ENCODE measurements at places on chromosomes 12 and 14. TPM values are rescaled to one million over a fixed set of nuclear protein-coding genes. Genes with fewer than 3 reads are reported as not detected.
A peak's percentile ranks its signal among the peaks of the same experiment; 100 is the strongest.

The CPM gene
- total RNA-seq = 0.68 TPM

The NTF3 gene
- total RNA-seq = not detected

The CALM1 gene
- 1,074 TPM for total RNA-seq

The GPR84 gene
- 0.45 TPM for total RNA-seq

The INSM2 gene
- not detected for total RNA-seq

The TWF1 gene
- total RNA-seq = 68.1 TPM

The CLEC14A gene
- not detected for total RNA-seq

The YARS2 gene
- 15.9 TPM for total RNA-seq

The SLC10A1 gene
- total RNA-seq = not detected

The TRIAP1 gene
- total RNA-seq = 21.3 TPM

GRCh38 chr12:55927588-55928502 lies at the start of gene PYM1:
TSS of gene PYM1 (minus strand) at chr12:55927894. CDS start at chr12:55927761, 133 bp downstream.
- DNase-seq = peak; percentile 53
- peak within 1 kb of the TSS; percentile 95 for H3K4me3 ChIP-seq
- H3K27me3 ChIP-seq = no peaks in the 10 kb centered on the region
- peak within 1 kb of the TSS; percentile 86 for H3K27ac ChIP-seq

DNA sequence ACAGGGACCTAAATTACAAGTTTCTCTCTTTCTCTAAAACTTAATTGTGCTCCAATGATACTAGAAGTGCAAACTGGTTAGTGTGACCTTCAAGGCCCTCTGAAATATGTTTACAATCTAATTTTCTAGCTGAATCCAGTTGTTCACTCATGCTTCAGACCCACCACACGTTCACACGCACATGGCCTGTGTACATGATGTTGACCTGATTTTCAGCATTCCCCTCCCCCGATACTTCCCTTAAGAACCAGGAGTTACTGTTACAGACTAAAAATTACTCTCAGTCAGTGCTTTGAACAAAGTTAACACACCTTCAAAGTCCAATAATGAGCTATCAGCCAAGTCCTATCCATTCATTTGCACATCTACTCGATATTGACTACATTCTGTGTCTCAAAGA lies 16.5 kb downstream of the MBIP start:
- peaks cover 31% of the 10 kb centered on the region for H3K36me3 ChIP-seq
- no peaks in the 10 kb centered on the region for H3K27me3 ChIP-seq
- no peaks in the 10 kb centered on the region for H3K4me1 ChIP-seq
- DNase-seq = no peak

DNA sequence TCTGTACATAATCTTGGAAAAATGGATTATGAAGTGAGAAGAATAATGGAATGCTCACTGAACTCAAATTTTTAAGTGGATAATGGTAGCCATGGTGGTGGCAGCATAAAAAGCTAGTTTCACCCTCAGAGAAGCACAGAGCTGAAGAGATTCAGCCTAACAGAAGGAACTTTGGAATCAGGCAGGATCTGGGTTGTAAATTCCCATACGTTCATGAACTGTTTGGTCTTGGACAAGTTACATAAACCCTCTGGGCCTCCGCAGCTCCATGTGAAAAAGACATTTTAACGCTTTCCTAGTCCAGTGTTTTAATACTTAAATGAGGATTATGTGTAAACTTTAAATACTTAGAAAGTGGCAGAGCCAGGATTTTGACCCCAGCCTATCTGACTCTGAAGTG lies 26.6 kb downstream of the JKAMP start:
- H3K4me3 ChIP-seq = no peak overlapping the region
- H3K27ac ChIP-seq = no peak overlapping the region

DNA sequence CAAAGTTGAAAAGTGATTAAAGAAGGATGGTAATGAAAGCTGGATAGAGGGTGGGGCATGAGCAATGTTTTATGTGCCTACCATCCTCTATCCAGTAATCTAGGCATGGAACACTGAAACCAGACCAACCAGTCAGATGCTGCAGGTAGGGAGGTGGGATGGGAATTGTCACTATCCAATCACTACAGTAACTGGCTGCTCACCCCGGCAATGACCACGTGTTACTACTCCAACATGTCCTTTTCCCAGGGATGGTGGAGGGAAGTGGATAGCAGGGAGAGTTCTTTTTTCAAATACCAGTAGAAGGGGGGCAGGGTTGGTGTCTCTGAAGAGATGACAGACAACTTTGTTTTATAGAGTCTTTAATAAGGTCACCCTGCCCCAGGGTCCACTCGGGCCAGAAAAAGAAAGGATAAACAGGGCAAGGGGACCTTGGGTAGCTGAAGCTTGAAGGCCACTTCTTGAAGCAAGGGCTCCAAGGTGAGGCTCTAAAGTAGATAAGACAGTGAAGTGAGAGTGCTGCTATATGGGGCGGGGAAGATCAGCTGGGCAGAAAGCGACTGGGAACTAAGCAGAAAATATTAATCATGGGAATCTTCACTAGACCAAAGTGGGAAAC lies 14.7 kb upstream of the CDH24 start:
- no peak overlapping the region for H3K4me3 ChIP-seq
- no peak for DNase-seq
- H3K36me3 ChIP-seq = peaks cover 56% of the 10 kb centered on the region
- no peaks in the 10 kb centered on the region for H3K27me3 ChIP-seq
- peaks cover 29% of the 10 kb centered on the region for H3K4me1 ChIP-seq

DNA sequence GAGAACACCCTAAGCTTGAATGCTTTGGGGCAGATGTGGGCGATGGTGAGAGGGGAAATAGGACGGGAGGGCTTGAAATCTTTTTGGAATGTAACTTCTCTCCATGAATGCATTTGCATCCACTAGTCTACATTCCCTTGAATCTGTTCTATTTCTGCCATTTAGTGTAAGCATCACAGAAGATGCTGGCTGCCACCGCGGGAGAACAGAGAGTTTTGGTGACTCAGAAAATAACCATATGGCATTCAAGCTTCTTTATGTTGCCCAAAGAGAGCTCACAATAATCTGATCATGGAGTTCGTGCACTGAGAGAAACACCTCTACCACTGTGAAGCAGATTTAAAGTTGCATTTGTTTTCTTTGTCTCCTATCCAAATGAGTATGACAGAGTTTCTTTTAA lies 52.6 kb upstream of the OTX2 start:
- H3K4me3 ChIP-seq = no peak overlapping the region
- H3K27me3 ChIP-seq = no peaks in the 10 kb centered on the region
- no peaks in the 10 kb centered on the region for H3K4me1 ChIP-seq
- no peaks in the 10 kb centered on the region for H3K36me3 ChIP-seq
- no peak overlapping the region for H3K27ac ChIP-seq

GRCh38 chr14:58951143-58951542 lies 237.3 kb upstream of the DAAM1 start:
- DNase-seq = no peak
- no peak overlapping the region for H3K27ac ChIP-seq
- H3K4me3 ChIP-seq = no peak overlapping the region
- H3K4me1 ChIP-seq = no peaks in the 10 kb centered on the region

GRCh38 chr12:49643135-49643534 lies 19.8 kb downstream of the PRPF40B start:
- no peak overlapping the region for H3K27ac ChIP-seq
- no peak for DNase-seq
- H3K36me3 ChIP-seq = peaks cover 33% of the 10 kb centered on the region
- H3K27me3 ChIP-seq = no peaks in the 10 kb centered on the region
- peaks cover 13% of the 10 kb centered on the region for H3K4me1 ChIP-seq

DNA sequence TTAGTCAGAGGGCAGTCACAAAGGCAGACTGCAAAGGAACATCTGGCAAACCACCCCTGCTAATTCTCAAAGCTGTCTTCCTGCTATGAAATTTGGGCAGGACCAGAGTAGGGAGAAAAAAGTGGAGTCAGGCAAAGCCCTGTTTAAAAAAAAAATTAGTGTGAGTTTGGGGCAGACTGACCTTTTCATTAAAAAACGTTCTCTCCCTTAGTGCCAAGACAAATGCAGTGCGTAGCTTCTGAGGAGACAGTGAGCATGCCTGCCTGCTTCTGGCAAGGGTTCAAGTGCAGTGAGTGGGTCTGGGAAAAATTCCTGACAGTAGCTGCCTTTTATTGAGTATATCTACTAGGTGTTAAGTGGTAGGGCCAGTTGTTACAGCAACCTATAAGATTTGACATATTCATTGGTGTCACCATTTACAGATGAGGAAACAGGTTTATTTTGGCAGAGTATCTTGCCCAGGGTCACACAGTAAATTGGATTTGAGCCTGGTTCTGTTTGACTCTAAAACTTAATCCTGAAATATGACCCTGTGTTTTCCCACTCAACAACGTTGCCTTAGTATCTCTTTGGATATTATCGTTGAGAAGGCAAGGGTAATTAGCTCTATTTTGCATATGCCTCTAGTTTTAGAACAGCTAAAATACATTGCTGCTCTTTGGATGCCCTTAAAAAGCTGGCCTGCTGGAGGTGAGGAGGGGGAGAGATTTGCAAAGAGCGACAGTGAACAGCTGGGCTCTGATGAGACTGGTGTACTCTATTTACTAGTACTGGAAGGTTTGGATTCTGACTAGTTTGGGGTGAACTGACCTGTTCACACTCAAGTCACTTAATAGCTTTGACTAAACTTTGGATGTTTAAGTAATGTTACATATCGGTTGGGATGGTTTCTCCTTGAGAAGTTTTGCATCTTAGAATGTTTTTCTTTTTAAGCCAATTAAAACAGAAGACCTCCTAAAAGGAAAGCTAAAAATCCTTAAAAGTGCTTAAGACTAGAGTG lies 72.8 kb downstream of the PAPOLA start:
- H3K4me3 ChIP-seq = no peak overlapping the region
- peaks cover 5% of the 10 kb centered on the region for H3K4me1 ChIP-seq
- no peak overlapping the region for H3K27ac ChIP-seq
- DNase-seq = no peak

- H3K4me3 ChIP-seq = no peak overlapping the region
- H3K27ac ChIP-seq = no peak overlapping the region
- H3K27me3 ChIP-seq = no peaks in the 10 kb centered on the region
Observed at GRCh38 chr14:22601996-22602395, 3.9 kb downstream of the ABHD4 start.

GRCh38 chr12:22474970-22475720 lies 69.2 kb downstream of the C2CD5 start:
- H3K27ac ChIP-seq = no peak overlapping the region
- H3K4me3 ChIP-seq = no peak overlapping the region
- no peaks in the 10 kb centered on the region for H3K4me1 ChIP-seq
- DNase-seq = no peak
- H3K36me3 ChIP-seq = peaks cover 23% of the 10 kb centered on the region

GRCh38 chr14:99713972-99714371 lies 29.9 kb downstream of the CYP46A1 start:
- H3K4me1 ChIP-seq = no peaks in the 10 kb centered on the region
- H3K27me3 ChIP-seq = no peaks in the 10 kb centered on the region
- H3K4me3 ChIP-seq = no peak overlapping the region
- no peak for DNase-seq
- H3K27ac ChIP-seq = no peak overlapping the region

- no peaks in the 10 kb centered on the region for H3K27me3 ChIP-seq
- no peaks in the 10 kb centered on the region for H3K4me1 ChIP-seq
- H3K27ac ChIP-seq = no peak overlapping the region
Observed at GRCh38 chr14:35374263-35374712, 30.3 kb downstream of the NFKBIA start.

GRCh38 chr12:114764510-114764909 lies 80.5 kb upstream of the TBX3 start:
- no peaks in the 10 kb centered on the region for H3K4me1 ChIP-seq
- H3K36me3 ChIP-seq = no peaks in the 10 kb centered on the region
- H3K27ac ChIP-seq = no peak overlapping the region
- DNase-seq = no peak
- no peak overlapping the region for H3K4me3 ChIP-seq

DNA sequence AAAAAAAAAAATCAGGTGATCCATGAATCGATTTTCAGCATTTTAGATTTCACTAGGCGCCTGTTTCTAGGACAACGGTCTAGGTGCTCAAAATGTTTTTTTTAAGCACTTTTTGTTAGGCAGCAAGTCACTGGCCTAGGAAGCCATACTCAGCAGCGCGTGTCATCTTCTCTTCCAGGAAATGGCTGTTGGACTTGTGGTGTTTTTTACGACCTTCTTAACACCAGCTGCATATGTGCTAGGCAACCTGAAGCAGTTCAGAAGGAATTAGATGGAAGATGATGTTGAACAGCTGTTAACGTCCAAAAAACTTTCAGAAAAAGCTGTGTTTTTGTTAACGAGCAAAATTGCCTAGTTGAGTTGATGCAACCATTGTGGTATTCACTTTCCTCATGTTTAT lies 868 bp downstream of the COX8C start:
- no peak for DNase-seq
- H3K4me1 ChIP-seq = no peaks in the 10 kb centered on the region
- no peaks in the 10 kb centered on the region for H3K36me3 ChIP-seq
- H3K27ac ChIP-seq = no peak overlapping the region
- no peaks in the 10 kb centered on the region for H3K27me3 ChIP-seq

GRCh38 chr12:38875586-38876228 lies 29.7 kb downstream of the CPNE8 start:
- DNase-seq = no peak
- H3K4me3 ChIP-seq = no peak overlapping the region
- H3K4me1 ChIP-seq = no peaks in the 10 kb centered on the region
- no peaks in the 10 kb centered on the region for H3K36me3 ChIP-seq
- H3K27ac ChIP-seq = no peak overlapping the region

DNA sequence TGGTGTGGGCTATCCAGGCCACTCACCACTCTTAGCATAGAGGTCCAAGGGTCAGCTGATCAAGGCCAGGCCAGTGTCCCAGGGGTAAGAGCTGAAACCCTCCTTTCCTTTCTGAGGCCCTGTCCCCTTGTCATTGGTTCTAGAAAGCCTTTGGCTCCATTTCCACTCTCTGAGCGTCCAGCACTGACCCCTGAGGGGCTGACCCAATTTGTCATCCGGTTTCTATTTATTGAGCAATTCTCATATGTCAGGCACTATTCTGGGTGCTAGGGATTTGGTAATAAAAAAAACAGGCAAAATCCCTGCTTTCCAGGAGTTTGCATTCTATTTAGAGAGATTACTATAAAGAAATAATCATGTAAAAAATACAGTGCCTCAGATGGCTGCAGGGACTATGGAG lies 3.4 kb downstream of the KRT77 start:
- no peak for DNase-seq
- no peaks in the 10 kb centered on the region for H3K27me3 ChIP-seq
- no peak overlapping the region for H3K27ac ChIP-seq
- H3K36me3 ChIP-seq = no peaks in the 10 kb centered on the region

DNA sequence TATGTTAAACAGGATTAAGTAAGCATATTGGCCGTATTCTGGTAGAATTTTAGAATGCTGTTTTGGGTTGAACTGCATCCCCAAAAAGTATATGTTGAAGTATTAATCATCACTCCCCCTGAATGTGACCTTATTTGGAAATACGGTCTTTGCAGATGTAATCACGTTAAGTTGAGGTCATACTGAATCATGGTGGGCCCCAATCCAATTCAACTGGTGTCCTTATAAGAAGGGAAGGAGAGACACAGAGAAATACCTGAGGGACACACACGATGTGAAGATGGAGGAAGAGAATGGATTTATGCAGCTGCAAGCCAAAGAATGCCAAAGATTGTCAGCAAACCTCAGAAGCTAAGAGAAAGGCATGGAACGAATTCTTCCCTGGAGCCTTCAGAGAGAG lies 268.6 kb downstream of the ITPR2 start:
- H3K4me1 ChIP-seq = no peaks in the 10 kb centered on the region
- H3K27ac ChIP-seq = no peak overlapping the region
- no peak overlapping the region for H3K4me3 ChIP-seq
- no peaks in the 10 kb centered on the region for H3K27me3 ChIP-seq

Measured in natural killer cell (primary cell).